ENCODE measurements at places on chromosomes 4 and X. TPM values are rescaled to one million over a fixed set of nuclear protein-coding genes. Genes with fewer than 3 reads are reported as not detected.

DNA sequence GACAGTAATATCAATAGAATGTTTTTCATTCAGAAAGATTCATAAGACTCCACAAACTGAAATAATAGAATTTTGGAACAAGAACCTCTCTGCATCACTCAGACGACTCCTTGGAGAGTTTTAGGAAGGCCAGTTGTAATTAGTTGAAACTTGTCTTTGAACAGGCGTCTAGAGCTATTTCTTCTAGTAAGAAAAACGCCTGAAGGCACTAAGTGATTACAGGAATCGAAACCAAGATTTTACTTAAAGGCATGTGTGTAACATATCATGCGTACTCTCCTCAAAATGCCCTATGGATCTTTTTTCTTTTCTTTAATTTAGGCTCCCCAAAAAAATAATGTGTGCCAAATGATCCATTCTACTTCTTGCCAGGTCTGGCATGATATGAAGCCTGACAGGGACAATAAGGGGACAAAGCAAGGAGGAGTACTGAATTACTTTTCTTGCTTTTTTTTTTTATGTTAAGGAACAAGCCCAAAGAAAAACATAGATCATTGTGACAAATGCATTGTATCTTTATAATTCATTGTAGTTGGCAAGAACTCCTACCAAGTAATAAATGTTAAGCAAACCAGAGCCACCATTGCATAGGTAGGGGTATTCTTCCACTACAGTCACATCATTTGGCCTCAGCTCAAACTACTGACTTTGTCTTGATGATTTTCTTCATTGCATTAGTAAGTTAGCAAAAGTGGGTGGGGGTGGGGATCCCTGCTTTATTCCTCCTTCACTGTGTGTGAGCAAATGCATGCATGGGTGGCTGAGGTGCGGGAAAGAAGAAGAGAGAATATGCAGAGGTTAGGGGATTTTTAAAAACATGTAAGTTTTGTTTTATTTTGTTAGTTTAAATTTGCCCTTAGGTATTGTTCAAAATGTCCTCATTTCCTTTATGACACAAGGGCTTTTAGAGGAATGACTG is 79.9 kb upstream of the ATOH1 start:
- no peak for DNase-seq

PRKG2 gene
- polyA plus RNA-seq, result not detected

- DNase-seq, result no peak
These were observed 141.6 kb downstream of the DCLK2 start for GRCh38 chr4:150219841-150220240.

DNA sequence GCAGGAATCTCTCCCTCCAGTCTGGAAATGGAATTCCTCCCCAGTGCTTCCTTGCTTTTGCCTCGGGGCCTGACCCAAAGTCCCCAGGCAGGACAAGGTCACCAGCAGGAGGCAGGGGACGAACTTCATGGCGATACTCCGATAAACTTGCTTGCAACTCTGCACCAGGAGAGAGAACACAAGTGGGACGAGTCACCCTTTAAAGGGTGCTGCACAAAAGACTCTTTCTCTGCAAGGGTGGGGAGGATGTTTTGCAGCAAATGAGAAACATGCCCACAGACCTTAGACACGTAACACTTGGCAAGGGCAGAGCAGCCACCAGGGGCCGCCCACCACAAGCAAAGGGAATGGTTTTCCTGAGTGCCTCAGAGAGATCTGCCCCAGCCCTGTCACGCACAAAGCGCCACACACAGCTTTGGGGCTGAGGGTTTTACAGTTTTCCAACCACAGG is at the start of gene FGFBP2:
Gene FGFBP2 (minus strand): TSS at position 175 of the 451 bp plus-strand sequence. CDS start 46 bp downstream, at position 129.
- DNase-seq, result peak; percentile 53

UBE2K gene
- 45.3 TPM for polyA plus RNA-seq

Measured in liver (tissue), 10 donors.